ENCODE measurements at places on chromosomes 1 and 21.

DNA sequence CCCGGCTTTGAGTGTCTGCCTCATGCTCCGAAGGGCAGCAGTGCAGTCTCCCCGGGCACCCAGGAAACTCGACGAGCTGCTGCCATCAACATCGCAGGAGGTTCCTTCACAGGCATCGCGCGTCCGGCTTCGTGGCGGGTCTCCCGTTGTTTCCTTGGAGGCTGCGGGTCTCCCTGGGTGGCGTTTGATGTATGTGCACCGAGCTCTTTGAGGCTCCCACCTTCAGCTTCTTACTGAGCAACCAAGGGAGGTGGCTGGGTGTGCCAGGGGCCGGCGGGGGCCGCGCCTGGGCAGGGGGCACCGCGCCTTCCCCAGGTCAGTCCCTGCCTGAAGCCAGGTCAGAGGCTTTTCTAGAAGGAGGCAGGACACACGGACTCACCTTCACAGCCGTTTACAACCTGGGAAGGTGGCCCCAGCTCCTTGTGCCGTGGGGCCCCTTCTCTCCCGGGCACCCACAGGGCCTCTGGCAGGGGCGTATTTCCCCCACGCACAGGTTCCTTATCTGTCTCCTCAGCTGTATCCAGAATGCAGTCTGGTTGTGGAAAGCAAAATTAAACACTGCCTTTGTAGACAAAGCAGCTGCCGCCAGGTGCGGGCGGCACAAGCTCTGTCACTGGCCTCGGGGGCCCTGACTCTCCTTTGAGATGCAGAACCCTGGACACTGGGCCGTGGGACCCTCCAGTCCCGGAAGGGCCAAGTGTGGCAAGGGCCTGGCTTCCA, 21.7 kb upstream of the PEX10 start:
- DNase-seq = no peak

DNA sequence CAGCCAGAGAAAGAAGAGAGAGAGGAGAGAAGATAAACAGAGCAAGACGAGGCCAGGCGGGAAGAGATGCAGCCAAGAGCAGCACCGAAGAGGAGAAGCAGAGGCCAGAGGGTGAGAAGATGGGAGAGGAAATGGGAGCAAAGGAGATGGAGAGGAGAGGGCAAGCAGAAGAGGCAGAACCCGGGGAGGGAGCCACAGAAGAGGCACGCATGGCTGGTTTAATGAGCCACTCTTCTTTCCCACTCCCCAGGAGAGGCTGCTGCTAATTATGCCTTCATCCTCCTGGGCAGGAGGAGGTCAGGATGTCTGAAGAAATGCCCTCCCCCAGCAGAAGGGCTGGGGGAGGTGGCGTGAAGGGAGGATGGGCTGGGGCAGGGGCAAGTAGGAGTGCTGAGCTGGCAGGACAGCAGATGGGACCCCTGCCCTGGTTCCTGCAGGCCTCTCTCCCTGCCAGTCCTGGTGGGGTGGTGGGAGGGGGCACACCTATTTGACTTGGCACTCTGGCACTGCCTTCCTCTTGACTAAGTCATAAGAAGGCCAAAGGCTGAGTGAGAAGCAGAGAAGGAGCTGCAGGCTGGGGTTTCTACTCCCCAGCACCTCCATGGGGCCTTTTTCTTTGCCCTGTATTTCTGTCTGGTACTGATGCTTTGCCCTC, 32.3 kb downstream of the KIRREL1 start:
- no peak for DNase-seq

DNA sequence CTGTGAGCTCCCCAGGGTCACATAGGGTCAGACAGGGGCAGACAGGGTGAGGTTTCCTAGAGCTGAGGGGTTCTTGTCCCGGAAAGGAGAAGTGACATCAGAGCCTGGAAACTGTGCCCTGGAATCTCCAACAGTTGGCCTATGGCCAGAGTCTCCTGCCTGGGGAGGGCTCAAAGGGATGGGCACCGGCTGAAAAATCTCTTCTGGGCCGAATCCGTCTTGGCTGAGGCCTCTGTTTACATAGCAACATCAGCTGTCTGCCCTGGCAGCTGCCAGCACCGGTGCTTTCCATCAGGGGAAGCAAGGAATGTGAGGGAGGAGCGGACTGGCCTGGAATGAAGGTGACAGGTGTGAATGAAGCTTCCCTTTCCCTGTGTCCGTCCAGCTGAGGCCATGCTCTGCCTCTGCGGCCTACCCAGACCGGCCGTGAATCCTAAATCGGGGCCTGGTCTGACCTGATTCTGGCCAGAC, 30.7 kb downstream of the VASH2 start:
- DNase-seq = no peak

DNA sequence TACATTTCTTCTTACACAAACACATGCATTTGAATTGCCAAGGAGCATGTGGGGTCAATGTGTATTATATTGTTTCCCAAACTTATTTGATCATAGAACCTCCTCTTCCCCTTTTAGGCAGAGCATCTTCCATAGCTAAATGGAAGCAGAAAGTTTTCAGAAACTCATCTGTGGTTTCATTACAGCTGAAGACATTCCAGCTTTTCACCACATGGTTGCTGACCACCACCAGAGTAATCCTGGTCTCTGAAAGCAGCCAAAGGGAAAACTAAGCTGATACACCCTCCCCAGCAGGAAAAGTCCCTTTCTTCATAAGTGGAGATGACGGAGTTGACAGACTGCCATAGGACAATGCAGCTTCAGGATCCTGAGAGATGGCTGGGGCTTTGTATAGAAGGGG, 30.2 kb upstream of the OTUD3 start:
- no peak for DNase-seq

GRCh38 chr21:20999659-21000058, 1.4 kb downstream of the NCAM2 start:
- peak; percentile 59 for DNase-seq

DNA sequence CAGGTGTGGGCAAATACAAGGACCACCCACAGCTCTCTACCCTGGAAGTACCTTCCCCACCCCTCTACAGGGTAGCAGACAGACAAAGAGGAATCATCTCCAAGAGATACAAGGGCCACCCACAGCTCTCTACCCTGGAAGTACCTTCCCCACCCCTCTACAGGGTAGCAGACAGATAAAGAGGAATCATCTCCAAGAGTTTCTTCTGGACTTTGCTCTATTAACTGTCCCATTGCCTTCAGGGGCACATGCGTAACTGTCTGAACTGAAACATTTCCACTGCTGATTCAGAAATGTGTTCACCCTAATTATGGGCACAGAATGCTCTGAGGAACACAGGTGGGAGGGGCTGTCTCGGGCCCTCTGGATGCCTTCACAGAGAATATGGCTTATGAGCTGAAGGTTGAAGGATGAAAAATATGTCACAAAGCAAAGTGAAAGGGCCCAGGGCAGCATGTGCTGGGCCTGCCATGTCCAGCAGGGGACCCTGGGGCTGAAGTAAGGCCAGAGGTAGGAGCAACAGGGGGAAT, 43.9 kb downstream of the ZNF281 start:
- DNase-seq = no peak

DNA sequence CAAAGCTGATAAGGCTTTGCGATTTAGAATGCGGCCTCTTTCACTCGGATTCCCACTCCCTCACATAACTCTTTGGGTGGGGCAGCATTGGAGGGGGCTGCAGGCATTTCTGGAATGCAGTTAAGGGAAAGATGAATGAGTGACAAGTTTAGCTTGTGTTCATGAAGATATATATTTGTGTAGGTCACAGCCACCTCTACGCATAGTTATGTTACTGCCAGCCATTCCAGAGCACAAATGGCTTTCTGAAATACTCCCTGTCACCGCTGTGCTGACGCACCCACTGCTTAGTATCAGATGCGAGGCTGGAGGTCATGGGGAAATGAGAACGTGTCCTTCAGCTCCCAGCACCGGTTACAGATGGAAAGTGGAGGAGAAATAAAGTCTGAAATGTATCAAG, 54.1 kb upstream of the ATP1A1 start:
- no peak for DNase-seq

DNA sequence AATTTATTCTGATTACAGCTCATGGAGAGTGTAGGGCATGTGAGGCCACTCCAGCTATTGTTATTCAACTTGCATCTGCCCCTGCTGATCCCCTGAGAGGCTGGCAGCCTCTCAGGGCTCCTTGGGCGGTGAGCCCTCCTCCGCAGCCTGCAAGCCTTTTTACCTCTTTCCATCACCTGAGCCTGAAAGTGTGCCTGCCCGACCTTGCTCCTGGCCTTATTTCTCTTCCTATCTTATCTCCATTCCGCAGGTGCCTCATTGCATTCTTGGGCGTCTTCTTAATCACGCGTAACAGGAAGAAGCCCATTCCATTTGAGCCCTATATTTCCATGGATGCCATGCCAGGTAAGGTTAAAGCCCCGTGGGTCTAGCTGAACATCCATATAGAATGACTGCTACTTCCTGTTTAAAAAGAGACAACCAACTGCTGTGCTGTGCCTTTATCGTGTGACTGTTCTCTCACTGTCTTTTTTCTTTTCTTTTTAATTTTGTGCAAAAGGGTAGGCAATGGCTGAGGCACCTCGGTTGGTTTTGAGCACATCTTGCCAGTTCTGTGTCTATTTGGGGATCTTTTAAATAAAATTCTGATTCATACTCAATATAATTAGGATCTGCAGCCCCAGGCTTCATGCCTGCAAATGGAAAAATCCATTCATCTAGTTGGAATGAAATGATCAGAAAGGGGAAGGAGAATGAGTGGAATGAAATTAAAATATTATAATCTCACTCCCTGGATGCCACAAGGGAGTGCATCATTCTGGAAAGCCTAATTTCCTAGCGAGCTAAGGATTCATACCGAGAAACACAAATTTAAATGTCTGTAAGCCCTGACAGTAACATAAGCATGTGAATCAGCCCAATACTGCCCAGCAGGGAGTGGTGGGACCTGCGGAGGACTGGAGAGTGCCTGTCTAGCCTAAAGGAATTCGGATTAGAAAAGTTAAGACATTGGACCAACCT, 38.6 kb upstream of the RCAN3 start:
- DNase-seq = no peak

GRCh38 chr21:33942426-33942825, 26.8 kb upstream of the ATP5PO start:
- no peak for DNase-seq

- peak; percentile 31 for DNase-seq
Observed at GRCh38 chr1:60510162-60510561, 436.6 kb upstream of the C1orf87 start.

DNA sequence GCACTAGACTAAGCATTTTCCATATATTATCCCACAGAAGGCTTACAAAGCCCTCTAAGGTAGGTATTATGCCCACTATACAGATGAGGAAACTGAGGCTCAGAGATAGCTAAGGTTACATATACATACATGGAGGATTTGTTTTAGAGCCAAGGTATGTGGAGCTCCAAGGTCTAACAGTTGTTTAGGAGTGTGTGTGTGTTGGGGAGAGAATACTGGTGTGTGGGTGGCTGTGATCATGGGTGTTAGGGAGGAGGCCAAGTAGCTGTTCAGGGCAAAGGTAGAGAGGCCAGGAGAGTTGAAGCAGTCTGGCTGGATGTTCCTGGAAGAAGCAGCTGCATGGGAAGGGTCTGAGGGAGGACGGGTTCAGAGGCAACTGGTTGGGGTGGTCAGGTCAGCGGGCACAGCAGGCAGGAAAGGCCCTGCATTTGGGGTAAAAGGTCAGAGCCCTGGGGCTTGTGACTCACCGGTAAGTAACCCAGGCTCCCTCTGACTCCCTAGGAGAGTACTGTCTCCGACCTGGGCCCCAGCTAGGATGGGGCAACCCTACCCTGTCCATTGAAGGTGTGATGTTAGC, 5.1 kb upstream of the LDLRAP1 start:
- DNase-seq = no peak

GRCh38 chr1:60864722-60865121, 217.6 kb upstream of the NFIA start:
- DNase-seq = no peak

- no peak for DNase-seq
Observed at GRCh38 chr1:43910343-43910742, 23.3 kb upstream of the ARTN start.

DNA sequence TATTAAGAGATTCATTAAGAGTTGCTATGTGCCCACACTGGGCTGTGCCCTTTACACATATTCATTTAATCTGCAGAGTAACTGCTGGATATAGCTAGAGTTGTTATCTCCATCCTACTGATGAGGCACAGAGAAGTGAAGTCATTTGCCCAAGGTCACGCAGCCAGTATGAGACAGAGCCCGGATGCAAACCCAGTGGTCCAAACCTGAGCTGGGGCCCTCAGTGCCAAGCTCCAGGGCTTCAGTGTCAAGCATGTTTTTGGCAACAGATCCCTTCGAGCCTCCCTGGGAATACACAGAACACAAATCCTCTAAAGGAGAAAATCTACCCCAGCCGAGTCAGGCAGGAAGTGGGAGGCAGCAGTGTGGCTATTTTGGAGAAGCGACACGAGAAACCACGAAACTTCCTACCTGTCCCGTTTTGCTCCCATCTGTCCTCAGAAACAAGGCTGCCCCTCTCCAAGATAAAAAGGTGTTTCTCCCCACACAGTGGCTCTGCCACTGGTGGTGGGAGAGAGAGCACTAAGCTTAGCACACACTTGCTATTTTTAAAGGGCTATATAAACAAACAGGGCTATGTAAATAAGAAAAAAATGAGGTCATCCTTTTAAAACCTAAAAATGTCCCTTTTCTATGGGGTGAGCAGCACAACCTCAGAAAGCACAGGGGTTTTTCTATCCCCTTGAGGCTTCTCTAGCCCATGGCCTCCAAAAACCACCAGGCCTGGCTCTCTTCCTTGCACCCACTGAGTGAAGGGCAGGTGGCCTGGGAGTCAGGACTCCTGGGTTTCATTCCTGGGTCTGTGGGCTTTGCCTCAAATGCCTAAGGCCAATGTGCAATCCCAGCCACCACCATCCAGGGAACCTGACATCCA, 138.6 kb upstream of the EDN2 start:
- no peak for DNase-seq

DNA sequence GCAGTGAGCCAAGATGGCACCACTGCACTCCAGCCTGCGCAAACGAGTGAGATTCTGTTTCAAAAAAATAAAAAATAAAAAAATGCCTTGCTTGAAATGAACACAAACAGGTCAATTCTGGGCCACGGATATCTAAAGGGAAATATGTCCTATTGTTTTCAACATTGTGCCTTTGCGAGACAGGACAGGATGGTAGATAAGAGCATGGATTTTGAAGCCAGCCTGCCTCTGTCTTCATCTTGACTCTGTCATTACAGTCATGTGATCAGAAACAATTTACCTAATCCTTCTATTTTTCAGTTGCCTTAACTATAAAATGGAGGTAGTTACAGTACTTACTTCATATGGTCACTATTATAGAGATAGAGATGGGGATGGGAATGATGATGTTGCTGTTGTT, 56.7 kb upstream of the ZSWIM5 start:
- no peak for DNase-seq

Measured in fibroblast of mammary gland (primary cell).